NCI-H748 treated with DMSO at 0.1 percent for 48 hours (cell line): ENCODE measurements at places on chromosomes 1 and 21.

DNA sequence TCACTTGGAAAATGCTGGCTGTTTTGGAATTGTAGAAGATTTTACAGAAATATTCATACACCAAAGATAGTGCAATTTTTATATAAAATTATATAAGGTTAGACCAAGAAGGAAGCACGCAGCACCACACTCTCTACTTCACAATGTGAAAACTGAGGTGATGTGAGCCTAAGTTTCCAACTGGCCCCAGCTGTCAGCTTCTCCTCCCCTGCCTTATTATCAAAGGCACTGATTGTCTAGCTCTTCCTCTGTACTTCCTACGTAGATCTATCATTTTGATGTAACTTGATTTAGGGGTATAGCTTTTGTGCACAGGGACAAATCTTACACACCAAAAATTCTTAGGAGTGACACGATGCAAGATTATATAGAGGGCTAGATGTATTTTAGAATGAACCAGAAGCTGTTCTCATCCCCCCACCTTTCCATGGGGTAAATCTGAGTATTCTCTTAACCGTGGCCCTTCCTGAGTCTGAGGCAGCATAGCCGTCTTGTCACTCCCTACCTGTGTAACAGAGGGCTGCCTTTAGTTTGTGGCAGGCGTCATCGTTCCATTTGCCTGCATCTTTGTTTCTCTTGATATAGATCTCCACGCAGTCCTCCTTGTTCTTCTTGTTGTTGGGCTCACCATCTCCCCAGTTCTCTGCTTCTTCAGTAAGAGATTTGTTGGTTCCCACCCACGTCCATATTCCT lies 3.4 kb downstream of the SELL start:
- no peak for DNase-seq

- no peak for DNase-seq
Observed at GRCh38 chr1:57623791-57624538, 200.1 kb upstream of the DAB1 start.

DNA sequence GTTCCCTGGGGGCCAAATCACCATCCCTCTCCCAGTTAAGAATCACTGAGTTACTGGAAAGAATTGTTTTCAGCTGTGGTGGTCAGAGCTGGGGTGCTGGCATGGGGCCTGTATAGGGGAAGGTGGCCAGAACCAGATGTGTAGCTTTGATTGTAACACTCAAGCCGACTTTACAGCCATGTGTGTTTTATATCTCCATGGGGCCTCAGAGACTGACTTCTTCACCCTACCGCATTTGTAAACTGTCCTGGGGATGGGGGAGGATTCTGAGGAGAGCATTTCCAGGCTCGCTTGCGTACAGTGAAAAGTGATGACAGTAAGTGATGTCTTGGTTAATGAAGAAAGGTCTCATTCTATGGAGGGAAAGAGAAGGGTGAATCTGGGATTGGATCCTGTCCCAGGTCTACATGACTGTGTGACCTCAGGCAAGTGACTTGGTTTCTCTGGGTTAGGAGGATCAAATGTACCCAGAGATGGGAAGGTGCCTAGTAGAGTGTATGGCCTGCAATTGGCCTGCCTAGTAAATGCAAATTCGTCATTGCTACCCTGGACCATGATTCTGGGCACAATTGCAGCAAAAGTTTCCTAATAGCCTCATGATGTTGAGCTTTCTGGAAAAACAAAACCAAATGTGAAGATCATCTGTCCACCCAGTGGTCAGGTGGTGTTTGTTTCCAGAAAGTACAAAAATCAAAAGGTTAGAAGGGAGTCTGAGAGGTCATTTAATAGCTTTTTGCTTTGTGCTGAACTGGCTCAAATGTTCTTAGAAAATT lies 49.7 kb upstream of the RCC2 start:
- no peak for DNase-seq

- peak; percentile 33 for DNase-seq
Observed at GRCh38 chr1:234212764-234213657, 160.2 kb upstream of the COA6 start.

GRCh38 chr1:1191734-1192133 lies 14.7 kb downstream of the TNFRSF18 start:
- no peak for DNase-seq

DNA sequence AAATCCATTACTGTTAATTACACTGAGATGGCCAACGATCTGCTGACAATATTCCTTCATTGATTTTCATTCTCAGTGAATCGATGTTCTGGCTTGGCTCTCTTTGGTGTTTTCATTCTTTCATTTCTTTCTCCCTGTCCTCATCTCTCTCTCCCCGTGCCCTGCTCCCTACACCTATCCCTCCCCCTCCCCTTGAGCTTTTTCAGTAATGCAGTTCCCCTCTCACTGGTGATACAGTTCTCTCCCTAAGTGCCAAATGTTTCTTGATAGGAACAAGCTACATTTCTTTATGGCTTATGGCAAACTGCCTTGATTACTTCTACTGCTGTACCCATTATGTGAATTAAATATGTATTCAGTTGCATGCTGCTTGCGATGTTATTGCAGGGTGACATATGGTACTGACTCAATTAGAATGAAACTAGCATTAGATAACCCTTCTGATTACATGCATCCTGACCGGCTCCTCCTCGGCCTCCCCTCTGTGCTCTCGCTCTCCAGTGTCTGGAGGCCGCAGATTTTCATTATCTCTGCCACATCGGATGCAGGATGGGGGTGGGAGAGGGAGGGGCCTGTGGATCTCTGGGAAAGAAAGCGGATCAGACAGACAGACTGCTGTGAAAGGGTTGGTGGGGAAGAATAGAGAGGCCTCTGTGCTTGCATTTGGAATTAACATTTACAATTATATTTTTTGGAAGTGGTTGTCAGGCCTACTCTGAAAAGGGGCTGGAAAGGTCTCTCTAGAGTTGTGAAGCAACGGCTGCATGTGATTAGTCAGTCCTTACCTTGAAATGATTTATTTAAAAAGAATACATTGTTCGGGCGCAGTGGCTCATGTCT lies 130.9 kb downstream of the PBX1 start:
- DNase-seq, result no peak

GRCh38 chr1:198340139-198340538 lies 183.3 kb downstream of the NEK7 start:
- no peak for DNase-seq

DNA sequence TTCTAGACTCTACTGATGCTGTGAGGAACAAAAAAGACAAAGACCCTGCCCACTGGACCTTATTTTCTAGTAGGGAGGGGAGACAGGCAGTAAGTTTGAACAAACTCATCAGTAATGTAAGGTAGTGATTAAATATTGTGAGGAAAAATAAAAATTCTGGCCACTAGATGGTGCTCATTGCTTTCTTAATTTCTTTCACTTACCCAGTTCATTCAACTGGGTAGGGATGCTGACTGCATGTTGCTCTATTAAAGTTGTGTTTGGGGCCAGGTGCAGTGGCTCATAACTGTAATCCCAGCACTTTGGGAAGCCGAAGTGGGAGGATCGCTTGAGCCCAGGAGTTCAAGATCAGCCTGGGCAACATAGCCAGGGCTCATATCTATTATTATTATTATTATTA lies 6.3 kb upstream of the KYAT3 start:
- peak; percentile 43 for DNase-seq

- DNase-seq, result peak; percentile 37
Observed at GRCh38 chr1:235075048-235075776, 53.4 kb downstream of the TOMM20 start.

- DNase-seq, result peak; percentile 40
Observed at GRCh38 chr1:80217377-80217986, 1211.0 kb upstream of the ADGRL4 start.

GRCh38 chr1:89855413-89856123 lies 34.7 kb downstream of the LRRC8D start:
- no peak for DNase-seq

DNA sequence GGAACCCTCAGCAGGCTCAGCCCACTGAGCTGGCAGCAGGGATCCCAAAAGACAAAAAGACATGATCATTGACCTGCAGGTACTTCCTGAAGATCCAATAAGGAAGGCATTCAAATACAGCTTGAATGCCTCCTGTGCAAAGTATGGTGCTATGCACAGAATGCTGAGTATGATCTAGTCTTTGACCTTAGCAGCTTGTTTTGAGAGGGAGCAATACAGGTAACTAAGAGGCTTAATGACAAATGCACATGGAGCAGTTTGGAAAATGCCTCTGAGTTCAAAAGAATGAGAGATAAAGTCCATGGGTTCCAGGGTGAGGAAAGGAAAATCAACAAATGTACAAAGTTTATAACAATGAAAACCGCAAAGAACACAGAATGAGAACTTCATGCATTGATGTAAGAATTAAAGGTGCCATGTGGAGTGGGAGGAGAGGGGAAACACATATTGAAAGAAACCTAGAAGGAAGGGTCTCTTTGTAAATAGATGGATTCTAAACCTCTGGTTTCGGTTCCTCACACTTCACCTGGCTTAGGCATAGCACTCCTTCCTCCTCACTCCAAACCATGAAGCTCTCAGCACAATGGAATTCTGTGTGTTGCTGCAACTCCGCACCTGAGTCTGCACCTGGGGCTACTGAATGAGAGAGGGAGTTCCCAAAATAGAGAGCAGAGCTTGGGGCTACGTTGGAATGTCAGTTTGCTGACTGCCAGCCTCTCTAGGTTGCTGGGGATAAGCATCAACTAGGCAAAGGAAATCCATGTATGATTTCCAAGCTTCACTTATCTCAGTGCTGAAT lies 77.6 kb downstream of the PLXNA2 start:
- no peak for DNase-seq

DNA sequence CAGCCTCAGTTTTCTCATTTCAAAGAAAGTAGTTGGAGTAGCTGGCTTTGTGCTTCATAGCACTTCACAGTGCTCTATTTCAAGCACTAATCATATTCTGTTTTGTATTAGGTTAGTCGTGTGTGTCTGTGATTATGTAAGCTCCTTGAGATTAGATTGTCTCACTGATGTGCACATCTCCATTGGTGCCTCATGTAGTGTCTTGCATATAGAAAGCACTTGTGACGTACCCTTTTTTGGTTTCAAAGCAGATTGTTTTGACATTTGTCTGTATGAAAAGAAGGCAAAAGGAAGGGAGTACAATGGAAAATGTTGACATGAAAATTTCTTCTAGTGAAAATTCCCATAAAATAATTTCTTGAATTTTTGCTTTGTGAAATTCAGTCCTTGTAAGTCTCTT lies 13.9 kb downstream of the BTBD8 start:
- DNase-seq, result no peak

GRCh38 chr21:45865106-45865835 lies 116.3 kb upstream of the COL6A1 start:
- DNase-seq, result no peak

DNA sequence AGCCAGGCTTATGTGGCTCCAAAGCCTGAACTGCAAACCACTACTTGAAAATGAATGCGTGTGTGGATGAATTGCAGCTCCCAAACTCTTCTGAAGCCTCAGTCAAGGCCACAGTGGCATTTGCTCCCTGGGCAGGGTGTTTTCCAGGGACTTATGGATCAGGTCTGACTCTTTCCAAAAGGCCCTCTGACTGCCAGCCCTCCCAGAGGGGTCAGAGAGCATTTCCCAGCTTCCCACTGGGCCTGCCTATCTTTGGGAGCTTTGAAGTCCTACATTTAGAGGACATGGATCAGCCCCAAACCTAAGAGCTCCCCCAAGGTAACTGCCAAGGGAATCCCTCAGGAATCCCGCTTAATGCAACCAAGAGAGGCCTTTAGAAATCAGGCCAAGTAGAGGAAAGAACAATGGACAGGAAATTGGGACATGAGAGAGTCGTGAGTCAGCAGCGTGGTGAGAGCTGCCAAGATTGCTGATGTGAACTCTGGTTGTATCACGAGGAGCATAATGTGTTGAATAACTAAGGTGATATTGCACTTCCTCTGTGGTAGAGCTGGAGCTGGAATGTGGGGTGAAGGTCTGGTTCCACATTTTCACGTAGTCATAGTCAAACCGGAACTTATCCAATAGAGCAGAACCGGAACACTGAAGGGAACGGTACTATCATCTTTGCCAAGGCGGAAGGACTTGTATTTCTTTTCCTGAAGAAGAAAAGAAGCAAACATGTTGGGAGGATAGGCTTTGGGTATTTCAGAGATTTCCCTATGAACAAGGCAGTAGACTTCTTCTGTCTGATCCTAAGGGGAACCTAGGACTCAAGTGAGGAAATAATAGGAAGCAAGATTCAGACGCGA lies 99.4 kb upstream of the JUN start:
- no peak for DNase-seq

DNA sequence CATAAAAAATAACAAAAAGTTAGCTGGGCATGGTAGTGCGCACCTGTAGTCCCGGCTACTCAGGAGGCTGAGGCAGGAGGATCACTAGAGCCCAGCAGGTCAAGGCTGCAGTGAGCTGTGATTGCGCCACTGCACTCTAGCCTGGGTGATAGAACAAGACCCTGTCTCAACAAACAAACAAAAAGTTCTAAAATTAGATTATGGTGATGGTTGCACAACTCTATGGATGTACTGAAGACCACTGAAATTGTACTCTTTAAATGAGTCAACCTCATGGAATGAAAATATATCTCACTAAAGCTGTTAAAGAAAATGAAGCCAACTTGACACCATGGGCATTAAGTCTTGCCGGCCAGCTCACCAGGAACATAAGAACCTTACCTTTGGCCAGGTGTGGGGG lies 9.1 kb downstream of the MRAP start:
- no peak for DNase-seq

- DNase-seq, result peak; percentile 56
Observed at GRCh38 chr1:30801771-30802198, 44.2 kb upstream of the LAPTM5 start.

DNA sequence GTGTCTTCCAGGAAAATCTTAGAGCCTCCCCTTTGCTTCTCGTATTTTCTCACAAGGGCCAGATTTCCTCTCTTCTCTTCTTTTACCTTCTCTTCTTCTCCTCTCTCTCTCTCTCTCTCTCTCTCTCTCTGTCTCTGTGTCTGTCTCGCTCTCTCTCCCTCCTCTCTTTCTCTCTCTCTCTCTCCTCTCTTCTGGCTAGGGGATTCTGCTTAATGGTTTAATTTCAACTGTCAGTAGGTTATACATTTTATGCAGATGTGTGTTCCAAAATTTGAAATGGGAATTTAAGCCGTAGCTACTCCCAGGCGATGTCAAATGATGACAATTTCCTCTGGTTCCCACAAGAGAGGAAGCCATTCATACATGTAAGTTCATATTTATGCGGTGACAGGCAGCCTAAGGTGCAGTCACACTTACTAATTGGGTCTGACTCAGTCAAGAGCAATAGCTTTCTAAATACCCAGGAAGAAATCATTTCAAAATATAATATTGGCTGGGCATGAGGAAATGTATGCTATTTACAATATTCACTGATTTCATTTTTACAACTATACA lies 1.4 kb downstream of the DSCAM start:
- DNase-seq, result no peak

GRCh38 chr1:225454733-225455132 lies 26.9 kb upstream of the LBR start:
- no peak for DNase-seq

GRCh38 chr21:43884012-43884860 lies 19.2 kb downstream of the AGPAT3 start:
- no peak for DNase-seq

DNA sequence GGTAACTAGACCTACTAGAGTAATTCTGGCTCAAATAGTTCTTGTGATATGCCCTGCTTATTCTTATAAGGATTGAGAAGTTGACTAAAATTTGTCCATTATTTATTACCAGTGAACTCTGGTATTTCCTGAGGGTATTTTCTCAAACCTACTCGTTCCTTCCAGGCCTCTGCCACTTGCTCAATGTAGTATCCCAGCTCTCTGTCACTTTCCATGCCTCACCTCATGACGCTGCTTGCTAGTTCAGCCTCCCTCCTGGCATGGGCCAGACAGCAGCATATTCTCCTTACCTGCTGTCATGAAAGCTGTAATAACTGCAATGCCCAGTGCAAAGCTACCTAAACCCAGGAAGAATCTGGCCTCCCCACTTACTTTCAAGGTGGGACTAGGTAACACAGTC lies 602.9 kb upstream of the ADAMTS5 start:
- DNase-seq, result no peak
